ENCODE measurements at places on chromosomes 1 and 21. TPM values are rescaled to one million over a fixed set of nuclear protein-coding genes. Genes with fewer than 3 reads are reported as not detected.

Gene ILDR2
- 0.62 TPM for total RNA-seq

Gene PHC2
- total RNA-seq = 60.6 TPM

DNA sequence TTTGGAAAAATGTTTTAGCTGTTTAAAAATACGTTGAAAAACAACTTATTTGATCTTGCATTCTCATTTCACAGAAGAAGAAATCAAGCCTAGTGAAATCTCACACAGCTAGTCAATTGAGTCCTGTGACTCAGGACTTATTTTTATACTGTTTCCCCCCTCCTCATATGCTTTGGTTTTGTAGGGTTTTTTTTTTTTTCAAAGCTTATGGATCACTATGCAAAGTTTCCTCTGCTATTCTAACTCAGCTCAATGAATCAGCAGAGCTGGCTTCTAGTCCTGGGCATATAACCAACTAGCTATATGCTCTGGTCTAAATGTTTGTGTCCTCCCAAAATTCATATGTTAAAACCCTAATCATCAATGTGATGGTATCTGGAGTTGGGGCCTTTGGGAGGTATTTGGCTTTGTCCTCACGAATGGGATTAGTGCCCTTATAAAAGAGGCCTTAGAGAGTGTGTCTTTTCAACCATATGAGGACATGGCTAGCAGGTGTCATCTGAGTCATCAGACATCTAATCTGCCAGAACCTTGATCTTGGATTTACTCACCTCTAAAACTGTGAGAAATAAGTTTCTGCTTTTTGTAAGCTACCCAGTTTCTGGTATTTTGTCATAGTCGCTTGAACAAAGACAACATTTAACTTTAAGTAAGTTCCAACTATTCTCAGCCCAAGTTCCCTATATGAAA, 317.2 kb upstream of the C1orf87 start:
- DNase-seq = no peak
- H3K36me3 ChIP-seq = no peaks in the 10 kb centered on the region
- no peak overlapping the region for H3K4me3 ChIP-seq
- H3K4me1 ChIP-seq = no peaks in the 10 kb centered on the region
- H3K27me3 ChIP-seq = no peaks in the 10 kb centered on the region

DNA sequence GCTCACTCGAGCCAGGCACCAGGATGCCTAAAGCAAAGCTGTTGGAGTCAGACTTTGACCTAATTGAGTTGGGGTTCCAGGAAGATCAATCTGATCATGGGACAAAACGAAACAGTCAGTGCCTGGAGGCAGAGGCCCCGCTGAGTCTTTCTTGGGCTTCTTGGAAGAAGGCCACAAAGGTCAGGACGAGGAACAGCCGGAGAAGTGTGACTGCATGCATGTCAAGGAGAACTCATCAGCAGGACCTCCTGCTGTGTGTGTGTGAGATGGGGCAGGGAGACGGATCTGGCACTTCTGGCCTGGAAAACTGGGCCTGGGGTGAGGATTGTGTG, 190.8 kb downstream of the CAMTA1 start:
- H3K4me3 ChIP-seq = no peak overlapping the region
- no peaks in the 10 kb centered on the region for H3K27me3 ChIP-seq
- no peak overlapping the region for H3K27ac ChIP-seq
- no peak for DNase-seq
- H3K36me3 ChIP-seq = no peaks in the 10 kb centered on the region

DNA sequence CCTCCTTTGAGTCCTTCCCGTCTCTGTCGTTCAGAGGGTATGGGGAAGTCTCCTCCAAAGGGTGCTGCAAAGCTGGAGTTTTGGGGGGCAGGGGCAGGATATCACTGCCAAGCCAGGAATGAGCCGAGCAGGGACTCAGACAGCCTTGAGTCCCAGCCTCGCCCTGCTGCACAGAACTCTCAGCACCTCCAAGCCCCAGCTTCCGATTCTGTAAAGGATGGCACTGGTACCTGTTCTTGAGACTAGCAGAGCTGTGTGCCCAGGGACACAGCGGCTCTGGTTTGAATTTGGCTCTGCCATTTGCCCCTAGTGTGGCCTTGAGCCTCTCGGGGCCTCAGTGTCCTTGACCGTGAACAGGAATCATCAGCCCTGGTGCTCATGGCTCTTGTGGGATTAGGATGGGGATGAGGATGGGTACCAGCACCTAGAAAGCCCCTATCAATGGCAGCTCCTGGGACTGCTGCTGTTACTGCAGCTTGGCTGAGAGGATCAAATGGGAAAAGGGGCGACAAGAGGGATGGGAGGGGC, 1.5 kb upstream of the FBLIM1 start:
- H3K27me3 ChIP-seq = no peaks in the 10 kb centered on the region
- H3K4me3 ChIP-seq = peak overlapping the region; percentile 65
- H3K36me3 ChIP-seq = no peaks in the 10 kb centered on the region
- H3K27ac ChIP-seq = peak overlapping the region; percentile 76
- no peak for DNase-seq
- H3K4me1 ChIP-seq = no peaks in the 10 kb centered on the region

- H3K4me1 ChIP-seq = peaks cover 23% of the 10 kb centered on the region
- H3K4me3 ChIP-seq = peak overlapping the region; percentile 14
- H3K36me3 ChIP-seq = peaks cover 6% of the 10 kb centered on the region
- H3K27ac ChIP-seq = peak overlapping the region; percentile 92
Measured at GRCh38 chr1:111199329-111199728, 1.1 kb downstream of the DENND2D start.

DNA sequence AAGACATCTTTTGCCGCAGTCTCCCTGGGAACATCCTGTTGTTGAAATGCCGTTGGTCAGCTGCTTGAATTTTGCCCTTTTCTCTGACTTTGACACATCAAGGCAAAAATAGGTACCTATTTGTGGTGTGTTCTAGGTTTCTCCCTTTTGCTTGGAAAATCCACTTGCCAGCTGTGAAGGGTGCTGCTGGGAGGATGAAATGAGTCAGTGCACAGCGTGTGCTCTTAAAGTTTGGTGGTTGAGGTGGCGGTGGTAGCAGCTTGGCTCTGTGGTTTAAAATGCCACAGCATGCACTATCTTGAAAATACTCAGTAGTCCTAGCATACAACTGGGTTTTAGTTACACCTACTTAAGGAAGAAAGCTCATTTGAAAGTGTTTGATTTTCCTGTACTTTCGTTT, 183.8 kb downstream of the DHRS3 start:
- no peak for DNase-seq
- peaks cover 7% of the 10 kb centered on the region for H3K4me1 ChIP-seq
- no peaks in the 10 kb centered on the region for H3K36me3 ChIP-seq
- no peak overlapping the region for H3K27ac ChIP-seq
- no peaks in the 10 kb centered on the region for H3K27me3 ChIP-seq

DNA sequence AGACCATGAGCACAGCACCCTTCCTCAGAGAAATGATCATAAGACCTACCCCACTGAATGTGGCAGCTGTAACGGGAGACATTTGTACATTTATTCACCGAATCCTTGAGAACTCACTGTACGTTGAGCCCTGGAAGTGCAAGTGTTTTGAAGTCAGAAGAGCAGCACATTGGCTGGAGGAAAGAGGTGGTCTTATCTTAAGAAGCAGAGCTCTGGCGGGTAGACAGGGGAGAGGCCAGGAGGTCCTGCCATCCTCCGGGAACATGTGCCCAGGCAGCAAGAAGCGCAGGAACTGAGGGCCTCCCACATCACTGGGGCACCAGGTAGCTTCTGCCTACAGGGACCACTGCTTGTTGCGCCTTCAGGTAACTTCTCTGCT, 169.2 kb upstream of the IRF2BP2 start:
- H3K36me3 ChIP-seq = no peaks in the 10 kb centered on the region
- no peak overlapping the region for H3K4me3 ChIP-seq
- no peaks in the 10 kb centered on the region for H3K27me3 ChIP-seq

- H3K27ac ChIP-seq = no peak overlapping the region
- H3K4me3 ChIP-seq = no peak overlapping the region
- no peaks in the 10 kb centered on the region for H3K36me3 ChIP-seq
- no peak for DNase-seq
- no peaks in the 10 kb centered on the region for H3K27me3 ChIP-seq
- peaks cover 5% of the 10 kb centered on the region for H3K4me1 ChIP-seq
Measured at GRCh38 chr1:154493276-154493675, 8.7 kb upstream of the TDRD10 start.

DNA sequence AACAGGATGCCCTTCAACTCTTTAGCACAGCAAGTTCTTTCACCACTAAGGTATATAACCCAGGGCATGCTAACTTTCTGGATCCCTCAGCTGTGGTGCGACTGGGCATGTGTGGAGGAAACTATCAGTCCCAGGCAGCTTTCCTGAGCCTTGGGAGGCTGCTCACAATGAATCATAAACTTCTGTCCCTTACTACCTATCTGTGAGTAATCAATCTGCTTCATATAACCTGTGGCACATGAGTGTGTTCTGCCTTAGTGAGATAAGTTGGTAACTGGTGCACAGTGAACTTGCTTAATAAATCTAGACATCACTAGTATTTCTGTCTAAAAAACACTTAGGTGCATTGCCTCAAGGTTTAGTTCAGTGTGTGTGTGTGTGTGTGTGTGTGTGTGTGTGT, 158.0 kb downstream of the GPATCH2 start:
- DNase-seq = no peak
- H3K27ac ChIP-seq = no peak overlapping the region
- no peaks in the 10 kb centered on the region for H3K4me1 ChIP-seq
- H3K4me3 ChIP-seq = no peak overlapping the region
- no peaks in the 10 kb centered on the region for H3K36me3 ChIP-seq

DNA sequence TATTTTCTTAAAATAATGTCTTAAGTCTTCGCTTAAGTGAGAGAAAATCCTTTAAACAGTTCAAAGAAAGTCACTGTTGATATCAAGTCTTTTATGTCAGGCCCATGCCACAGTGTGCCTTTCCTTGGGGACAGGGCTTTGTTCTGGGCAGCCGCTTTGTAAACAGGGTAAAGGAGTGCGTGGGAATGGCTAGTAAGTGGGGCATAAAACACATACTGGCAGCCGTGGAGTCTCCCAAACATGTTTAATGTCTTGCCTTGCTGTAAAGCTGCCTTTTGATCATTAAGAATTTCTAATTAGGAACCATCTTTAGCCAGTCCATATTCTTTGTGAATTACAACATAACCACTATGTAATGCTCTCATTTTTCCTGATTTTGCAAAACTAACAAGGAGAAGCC, 99.7 kb downstream of the PHTF1 start:
- H3K4me1 ChIP-seq = no peaks in the 10 kb centered on the region
- H3K4me3 ChIP-seq = no peak overlapping the region
- no peak overlapping the region for H3K27ac ChIP-seq
- H3K27me3 ChIP-seq = no peaks in the 10 kb centered on the region
- no peaks in the 10 kb centered on the region for H3K36me3 ChIP-seq
- DNase-seq = no peak
